ENCODE measurements at places on chromosomes 11 and 22.

GRCh38 chr11:82225930-82226329 lies 507.7 kb downstream of the FAM181B start:
- no peak for DNase-seq

- DNase-seq = no peak
Observed at GRCh38 chr11:125569915-125570621, 791 bp downstream of the EI24 start.

DNA sequence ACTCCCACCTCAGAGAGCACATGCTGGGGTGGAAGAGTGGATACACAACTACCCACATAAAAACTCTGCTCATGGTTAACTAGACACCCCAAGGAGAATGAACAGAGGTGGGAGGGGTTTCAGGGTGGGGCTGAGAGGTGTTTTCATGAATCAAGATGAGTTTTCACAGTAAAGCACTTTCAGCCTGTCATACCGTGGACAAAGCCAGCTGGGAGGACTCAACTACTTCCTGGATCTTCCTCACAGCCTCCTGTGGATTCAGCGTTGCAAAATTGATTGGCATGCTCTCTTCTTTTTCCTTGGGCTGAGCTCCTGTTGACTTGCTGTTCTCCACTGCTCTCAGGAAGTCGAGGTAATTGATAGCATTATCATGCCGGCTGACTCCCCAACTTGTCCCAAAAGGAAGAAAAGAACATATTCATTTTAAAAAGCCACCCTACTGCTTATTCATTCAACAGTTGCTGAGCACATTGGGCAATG lies 168.5 kb downstream of the MPPED1 start:
- DNase-seq = no peak

GRCh38 chr11:2699185-2699530 lies 636 bp downstream of the KCNQ1OT1 start:
- DNase-seq = no peak

DNA sequence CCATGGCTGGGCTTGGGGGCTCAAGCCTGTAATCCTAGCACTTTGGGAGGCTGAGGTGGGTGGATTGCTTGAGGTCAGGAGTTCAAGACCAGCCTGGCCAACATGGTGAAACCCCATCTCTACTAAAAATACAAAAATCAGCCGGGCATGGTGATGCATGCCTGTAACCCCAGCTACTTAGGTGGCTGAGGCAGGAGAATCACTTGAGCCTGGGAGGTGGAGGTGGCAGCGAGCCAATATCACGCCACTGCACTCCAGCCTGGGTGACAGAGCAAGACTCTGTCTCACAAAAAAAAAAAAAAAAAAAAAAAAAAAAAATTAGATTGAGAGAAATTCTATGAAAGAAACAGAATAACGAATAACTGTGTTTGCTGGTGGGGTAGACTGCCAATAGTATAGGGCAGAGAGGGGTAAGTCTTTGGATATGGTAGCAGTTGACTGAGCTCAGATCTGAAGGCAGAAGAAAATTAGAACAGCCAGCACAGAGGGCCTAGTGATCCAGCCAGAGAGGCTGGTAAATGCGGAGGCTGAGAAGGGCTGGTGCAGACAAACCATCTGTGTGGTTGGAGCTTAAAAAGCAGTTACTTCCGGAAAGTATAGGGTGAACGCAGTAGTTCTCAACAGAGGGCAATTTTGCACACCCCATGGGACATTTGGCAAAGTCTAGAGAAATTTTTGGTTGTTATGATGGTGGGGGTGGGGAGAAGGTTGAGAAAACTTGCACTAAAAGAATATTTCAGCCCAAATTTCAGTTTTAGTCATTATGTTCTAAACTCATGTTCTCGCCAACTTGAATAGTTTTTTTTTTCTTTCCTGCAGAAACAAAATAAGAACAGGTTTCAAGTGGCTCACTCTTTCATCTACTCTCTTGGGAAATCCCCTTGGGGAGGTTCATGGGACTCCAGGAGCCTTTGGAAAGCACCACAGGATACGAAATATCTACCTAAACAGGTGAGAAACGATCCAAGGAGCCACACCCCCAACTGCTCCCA lies 1.6 kb upstream of the HORMAD2 start:
- peak; percentile 26 for DNase-seq

- no peak for DNase-seq
Observed at GRCh38 chr11:117409511-117409910, 81.9 kb downstream of the CEP164 start.

DNA sequence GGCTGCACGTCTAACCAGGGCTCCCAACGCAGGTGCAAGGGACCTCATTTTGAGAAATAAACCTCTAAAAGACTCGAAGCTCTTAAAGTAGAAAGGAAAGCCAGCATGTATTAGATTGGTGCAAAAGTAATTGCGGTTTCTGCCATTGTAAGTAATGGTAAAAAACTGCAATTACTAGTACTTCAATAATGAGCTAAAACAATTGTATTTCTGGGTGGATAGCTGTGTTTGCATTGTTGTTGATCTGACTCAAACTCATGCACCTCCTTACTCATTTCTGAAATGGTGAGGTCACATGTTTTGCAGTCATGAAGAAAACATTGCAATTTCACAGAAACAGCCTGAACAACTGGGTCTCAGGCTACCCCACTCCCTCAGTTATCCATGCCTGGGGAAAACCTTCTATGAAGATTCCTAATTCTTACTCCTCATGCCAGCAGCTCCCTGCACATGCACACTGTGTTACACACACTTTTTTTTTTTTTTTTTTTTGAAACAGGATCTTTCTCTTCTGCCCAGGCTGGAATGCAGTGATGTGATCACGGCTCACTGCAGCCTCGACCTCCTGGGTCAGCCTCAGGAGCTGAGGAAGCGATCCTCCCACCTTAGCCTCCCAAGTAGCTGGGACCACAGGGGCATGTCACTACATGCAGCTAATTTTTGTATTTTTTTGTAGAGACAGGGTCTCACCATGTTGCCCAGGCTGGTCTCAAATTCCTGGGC lies 24.6 kb downstream of the VWCE start:
- no peak for DNase-seq

- no peak for DNase-seq
Observed at GRCh38 chr11:2263071-2263565, 7.3 kb downstream of the ASCL2 start.

DNA sequence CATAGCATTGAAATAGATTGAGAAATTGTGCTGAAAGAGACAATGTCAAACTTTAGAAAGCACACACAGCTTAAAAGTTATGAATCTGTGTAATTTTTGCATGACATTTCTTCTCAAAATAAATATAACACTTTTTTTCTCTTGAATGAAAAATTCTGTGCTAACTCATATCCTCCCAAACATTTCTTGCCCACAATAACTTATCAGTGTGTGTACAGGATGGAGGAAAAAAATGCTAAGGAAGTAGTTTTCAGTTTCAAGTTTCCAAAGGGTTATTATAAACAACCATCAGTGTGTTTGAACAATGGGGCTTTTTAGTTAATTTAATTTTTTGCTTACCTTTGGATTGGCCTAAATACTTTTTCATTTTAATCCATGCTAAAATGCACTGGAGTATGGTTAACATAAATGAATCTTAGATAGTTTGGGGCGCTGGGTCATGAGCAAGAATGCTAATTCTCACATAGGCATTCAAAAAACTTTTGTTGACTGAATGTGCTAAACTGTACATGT lies 82.9 kb upstream of the ARHGAP20 start:
- no peak for DNase-seq

DNA sequence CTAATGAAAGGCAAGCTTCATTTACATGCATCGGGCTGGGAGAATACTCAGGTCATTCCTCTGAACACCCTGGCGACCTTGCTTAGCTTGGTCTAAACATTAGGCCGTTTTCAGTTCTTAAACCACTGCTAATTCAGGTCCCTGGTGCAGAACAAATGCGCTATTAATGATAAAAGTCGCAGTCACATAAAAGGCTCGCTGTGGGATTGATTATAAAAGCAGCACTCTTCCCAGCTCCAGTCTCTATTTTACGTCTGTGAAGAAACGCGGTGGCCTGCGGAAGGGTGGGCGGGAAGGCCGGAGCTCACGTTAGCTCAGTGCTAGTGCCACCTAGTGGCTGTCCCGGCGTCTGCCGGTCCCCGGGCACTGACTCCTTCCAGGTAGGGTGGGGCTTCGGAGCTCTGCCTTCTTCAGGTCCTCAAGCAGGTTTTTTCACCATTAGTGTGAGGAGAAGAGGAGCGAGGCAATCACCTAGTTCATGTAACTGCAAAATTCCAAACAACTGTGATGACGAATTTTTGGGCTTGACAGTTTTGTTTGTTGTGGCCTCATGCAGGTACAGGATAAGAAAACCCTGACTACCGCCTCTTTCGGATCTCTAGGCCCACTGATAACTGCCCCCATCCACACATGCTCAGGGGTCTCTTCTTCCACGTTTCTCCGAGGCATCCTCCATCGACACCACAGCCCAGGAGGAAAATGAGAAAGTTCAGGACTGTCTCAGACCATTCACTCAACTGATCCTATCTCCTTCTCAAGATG lies 66.5 kb upstream of the CLMP start:
- peak; percentile 75 for DNase-seq

DNA sequence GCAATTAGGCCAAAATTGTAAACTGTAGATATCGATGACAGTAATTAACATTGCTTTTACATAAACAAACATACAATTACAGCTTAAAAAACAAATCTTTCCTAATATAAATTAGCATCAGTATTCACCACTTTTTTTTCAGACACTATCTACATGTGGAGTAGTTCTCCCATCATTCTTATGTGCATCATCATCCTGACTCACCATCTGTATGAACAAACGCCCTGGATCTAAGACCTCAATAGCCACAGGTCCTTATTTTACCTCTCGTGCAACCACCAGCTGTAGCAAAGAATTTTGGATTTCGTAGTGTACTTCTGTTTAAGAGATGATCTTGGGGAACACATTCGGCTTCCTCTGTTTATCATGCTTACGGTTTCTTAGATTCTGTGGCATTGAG lies 551.9 kb upstream of the KIRREL3 start:
- no peak for DNase-seq

- no peak for DNase-seq
Observed at GRCh38 chr22:45207981-45208664, 32.6 kb downstream of the KIAA0930 start.

GRCh38 chr22:41021613-41022454 lies 70.6 kb upstream of the EP300 start:
- DNase-seq = peak; percentile 58

DNA sequence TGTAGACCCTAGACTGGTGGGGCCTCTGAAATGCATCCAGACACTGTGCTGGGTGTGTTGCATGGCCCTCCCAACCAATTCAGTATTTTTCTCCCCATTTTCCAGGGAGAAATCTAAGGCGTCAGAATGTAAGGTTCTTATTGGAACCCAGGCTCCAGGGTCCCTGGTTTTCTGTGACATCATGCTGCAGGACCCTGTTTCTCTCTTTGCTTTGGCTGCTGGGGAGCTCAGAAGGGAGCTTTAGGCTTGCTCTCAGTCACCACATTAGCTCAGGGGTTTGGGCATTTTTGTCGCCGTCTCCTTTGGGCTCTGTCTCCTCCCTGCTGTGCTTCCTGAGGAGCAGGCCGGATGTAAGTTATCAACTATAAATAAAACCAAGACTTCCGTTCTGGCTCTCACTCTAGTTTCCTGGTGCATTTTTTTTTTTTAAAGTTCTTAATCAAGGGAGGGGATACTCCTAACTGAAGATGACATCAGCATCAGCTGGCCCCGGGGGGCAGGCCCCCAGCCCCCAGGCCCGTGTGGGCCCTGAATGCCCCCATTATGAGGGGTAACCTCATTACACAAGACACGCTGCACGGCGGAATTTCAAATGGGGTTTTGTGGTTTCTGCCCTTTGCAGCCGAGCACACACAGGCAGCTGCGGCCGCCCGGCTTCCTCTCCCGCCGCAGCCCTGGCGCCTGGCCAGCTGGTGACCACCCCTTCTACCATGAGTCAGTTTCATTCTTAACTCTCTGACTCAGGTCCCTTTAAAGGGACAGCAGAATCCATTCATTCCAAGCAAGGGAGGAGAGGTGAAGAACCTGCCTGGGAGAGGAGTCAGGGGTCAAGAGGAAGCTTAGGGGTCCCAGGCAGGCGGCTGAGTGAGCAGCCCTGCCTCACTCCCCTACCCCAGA lies 3.2 kb downstream of the MYEOV start:
- DNase-seq = peak; percentile 81

- DNase-seq = no peak
Observed at GRCh38 chr11:116130122-116130521, 625.9 kb upstream of the CADM1 start.

GRCh38 chr11:69663326-69663725 lies 11.8 kb downstream of the LTO1 start:
- no peak for DNase-seq

GRCh38 chr11:126167488-126167887 lies 44.0 kb downstream of the RPUSD4 start:
- DNase-seq = no peak

DNA sequence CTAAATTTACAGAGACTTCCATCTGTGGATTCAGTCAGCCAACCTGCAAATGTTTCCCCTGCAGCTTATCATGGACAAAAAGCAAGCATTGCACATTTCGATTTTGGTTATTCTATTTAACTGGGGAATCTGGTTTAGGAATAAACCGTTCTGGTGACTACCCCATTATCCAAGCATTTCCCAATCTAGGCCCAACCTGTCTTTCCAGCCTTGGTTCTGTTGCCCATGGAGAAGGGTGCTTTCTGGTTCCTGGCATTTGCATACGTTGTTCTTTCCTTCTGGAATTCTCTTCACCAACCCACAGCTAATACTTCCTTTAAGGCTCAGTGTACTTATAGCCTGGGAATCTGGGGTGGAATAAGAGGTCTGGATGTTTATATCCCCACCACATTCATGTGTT lies 1.4 kb upstream of the TMEM123 start:
- DNase-seq = no peak

DNA sequence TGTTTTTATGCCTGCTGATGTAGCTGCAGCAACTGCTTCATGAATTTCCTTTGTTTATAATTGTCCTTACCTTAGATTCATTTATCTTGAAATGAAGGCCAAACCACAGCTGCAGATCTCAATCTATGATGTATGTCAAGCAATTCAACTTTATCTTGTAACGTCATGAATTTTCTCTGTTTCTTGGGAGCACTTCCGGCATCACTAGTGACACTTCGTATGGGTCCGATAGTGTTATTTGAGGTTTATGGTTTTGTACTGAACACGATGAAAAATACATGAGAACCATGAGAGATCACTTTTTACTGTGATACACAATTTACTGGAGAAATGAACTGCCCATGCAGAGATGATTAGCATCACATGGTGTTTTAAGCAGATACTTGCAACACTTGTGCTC lies 98.5 kb downstream of the CSTPP1 start:
- DNase-seq = no peak

DNA sequence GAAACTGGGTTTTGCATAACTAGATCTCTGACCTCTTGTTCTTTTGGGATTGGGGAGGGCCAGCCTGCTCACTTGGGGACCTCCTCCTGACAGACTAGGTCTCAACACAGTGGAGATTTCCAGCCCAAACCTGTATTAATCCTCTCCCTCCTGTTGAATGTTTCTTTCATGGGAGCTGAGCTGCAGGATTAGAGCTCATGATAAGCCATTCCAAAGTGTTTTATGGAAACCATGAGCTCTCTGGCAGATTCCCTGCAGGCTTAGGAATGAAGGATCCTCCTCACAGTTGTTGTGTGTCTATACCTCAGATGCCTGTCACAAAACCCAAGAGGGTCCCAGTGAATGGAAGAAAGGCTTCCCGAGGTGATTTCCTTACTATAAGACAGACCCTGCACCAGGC lies 248.4 kb upstream of the B3GAT1 start:
- DNase-seq = peak; percentile 3
